Fibroblast of skin of left quadriceps (primary cell): ENCODE measurements at places on chromosomes 2 and 18.

DNA sequence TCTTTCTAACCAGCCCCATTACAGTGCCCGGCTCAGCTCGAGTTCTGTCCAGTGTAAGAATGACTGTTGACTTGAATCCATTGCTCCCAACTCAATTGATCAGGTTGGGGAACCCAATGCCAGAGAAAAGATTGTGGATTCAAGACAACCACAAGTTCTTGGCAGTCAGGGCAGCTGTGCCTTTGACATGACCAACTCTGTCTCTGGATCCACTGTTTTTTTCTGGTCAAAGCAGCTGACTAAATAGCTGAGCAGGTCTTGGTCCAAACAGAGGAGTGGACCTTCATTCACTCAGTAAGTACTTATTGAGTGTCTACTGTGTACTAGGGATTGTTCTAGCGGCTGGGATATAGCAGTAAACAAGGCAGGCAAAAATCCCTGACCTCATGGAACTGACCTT lies 6.3 kb upstream of the ATOH8 start:
- no peak for DNase-seq

DNA sequence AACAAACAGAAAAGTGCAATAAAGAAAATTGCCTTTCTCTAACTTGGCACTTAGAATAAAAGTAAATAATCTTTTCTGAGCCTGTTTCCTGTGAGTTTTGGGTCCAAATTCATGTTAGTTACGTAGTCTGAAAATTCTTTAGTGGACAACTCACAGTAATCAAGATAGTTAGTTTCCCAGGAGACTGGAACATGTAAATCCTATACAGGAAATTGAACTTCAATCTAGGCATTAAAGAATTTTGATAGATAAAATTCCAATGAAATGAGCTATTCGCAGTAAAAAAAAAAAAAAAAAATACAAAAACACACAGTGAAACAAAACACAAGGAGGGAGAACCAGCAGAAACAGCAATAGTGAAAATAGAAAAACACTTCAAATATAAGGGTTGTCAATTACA lies 83.8 kb upstream of the REG3G start:
- no peak for DNase-seq

- no peak for DNase-seq
Observed at GRCh38 chr2:140929849-140930248, 1201.0 kb downstream of the LRP1B start.

- no peak for DNase-seq
Observed at GRCh38 chr18:21164548-21165095, 53.0 kb upstream of the ROCK1 start.

- DNase-seq, result no peak
Observed at GRCh38 chr2:39663187-39663930, 2.4 kb upstream of the TMEM178A start.

- no peak for DNase-seq
Observed at GRCh38 chr2:216352653-216353270, 19.5 kb downstream of the MARCHF4 start.

DNA sequence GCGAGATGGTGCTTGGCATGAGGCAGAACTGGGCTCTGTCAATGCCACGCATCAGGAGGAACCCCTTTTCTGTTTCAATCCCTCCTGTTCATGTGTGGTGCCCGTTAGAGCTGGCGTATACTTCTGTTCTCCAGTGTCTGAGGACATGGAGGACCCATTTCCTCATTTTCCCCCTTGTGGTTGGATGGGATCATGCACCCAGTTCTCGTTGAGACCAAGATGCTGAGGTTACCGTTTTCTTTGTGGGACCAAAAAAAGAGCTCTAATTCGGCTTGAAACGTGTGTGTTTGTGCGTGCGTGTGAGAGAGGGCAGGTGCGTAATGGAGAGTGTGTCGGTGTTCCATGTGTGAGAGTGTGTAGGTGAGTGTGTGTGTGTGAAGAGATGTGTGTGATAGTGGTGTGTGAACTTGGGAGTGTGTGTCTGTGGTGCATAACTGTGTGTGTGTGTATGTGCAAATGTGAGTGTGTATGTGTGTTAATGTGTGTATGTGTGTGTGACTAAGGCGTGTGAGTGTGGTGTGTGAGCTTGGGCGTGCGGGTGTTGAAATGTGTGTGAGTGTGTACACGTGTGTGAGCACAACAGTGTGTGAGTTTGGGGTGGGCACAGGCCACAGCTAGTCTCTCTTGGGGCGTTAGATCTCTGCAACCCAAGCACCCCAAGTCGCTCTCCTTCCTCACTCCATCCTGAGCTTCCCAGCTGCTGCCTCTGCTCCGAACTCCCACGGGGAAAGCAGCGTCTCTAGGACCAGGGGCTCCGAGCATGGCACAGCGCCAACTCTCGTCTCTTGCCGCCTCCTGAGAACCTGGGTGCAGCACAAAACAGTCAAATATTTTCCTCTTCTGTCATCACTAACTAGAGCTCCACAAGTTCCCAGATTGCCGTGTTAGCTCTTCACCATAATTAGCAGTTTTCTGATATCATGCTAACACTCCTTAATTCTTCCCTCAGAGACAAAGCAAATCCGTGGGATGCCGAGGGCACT lies 75.8 kb downstream of the LONRF2 start:
- no peak for DNase-seq

GRCh38 chr18:13576598-13576997 lies 149.8 kb downstream of the FAM210A start:
- DNase-seq, result no peak

DNA sequence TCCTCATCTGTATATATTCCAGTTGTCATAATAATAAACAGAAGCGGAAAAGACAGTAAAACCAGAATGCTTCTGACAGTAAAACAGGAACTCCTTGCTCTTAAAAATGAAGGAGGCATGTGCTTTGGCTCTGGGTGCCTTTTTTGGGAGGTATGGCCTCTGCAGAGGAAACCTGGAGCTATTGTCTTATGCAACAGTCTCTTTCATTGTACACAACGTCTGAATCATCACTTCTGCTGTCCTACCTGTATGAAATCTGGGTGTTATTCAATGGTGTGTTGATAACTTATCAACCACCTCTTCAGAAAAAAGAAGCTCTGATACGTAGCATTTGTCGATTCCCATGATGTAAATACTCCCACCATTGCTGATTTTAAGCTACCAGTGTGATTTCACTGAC lies 64.8 kb downstream of the CDCA7 start:
- no peak for DNase-seq
